SJCRH30 (cell line): ENCODE measurements at places on chromosomes 6 and 20.

DNA sequence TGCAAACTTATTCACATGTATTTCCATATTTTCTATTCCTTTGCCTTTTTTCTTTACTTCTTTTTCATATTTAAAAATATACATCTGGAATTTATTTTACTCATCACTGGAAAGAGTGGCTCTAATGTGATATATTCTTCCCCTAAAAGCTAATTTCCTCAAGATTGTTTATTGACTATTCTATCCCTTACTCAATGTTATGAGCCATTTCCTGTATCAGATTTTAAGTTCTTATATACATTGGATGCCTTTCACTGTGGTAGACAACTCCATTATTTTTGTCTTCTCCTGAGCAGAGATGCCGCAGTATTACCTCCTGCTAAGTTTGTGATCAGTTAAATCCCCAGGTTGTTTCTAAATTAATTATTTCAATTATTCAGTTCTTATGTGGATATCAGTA is 418.4 kb upstream of the JAG1 start:
- no peak for DNase-seq

DNA sequence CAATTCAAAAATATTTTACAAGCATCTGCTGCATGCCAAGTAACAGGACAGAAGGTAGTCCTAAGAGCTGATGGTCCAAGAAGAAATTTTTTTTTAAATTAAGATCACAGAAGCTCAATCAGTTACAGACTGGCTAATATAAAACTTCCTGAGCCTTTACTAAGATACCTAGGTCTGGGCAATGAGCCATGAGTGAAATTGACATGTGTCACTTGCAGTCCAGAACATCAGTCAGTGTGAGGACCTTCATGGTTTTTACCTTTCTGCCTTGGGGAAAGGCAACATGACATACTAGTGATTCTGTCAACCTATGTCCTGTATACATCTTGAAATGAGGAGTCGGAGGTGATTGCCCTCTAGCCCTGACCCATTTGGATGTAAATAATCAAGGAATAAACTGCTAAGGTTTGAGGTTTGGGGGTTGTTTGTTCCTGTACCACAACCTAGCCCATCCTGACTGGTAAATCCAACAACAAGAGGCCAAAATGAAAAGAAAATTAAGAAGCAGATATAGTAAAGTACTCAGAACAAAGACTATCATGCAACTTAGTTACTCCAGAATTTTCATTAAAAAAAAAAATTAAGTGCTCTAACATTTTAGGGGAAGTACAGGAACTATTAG is 70.0 kb downstream of the CNKSR3 start:
- DNase-seq, result no peak

GRCh38 chr20:7841971-7842310 is 98.3 kb downstream of the HAO1 start:
- no peak for DNase-seq

DNA sequence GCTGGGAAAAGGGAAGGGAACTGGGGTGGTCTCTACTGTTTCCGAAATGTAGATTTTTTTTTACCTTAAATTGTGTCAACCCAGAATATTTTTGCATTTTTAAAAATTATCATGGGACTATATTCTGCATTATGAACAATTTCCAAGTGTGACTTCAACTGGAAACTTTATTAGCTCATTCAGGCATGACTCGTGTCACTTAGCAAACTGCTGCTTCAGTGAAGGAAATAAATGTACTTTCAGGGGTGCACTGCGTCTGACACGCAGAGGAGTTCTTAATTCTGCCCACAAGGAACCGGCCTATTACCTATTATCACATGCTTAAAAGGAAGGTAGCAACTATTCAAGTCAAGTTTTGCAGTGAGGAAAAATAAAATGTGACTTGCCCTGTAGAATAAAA is 291.3 kb upstream of the PRDM1 start:
- no peak for DNase-seq

GRCh38 chr6:39964094-39964493 is 29.8 kb upstream of the MOCS1 start:
- no peak for DNase-seq

DNA sequence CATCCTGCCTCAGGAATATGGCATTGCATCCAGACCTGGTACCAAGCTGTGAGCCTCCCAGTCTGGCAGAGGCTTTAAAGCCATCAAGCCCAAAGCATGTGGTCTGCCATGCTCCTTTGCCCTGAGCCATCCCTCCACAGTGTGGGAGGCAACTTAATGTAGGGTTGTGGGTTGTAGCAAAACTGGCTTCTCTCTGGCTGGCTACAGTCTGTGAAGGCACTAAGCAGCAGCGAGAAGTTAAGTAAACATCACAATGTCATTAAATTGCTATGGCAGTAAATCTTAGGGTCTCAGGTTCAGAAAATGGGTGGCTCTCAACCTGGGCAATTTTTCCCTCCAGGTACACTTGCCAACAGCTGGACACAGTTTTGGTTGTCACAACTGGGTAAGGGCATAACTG is 472.9 kb downstream of the PREX1 start:
- no peak for DNase-seq
